SIG-M5 (cell line): ENCODE measurements at places on chromosomes 13 and 19.

DNA sequence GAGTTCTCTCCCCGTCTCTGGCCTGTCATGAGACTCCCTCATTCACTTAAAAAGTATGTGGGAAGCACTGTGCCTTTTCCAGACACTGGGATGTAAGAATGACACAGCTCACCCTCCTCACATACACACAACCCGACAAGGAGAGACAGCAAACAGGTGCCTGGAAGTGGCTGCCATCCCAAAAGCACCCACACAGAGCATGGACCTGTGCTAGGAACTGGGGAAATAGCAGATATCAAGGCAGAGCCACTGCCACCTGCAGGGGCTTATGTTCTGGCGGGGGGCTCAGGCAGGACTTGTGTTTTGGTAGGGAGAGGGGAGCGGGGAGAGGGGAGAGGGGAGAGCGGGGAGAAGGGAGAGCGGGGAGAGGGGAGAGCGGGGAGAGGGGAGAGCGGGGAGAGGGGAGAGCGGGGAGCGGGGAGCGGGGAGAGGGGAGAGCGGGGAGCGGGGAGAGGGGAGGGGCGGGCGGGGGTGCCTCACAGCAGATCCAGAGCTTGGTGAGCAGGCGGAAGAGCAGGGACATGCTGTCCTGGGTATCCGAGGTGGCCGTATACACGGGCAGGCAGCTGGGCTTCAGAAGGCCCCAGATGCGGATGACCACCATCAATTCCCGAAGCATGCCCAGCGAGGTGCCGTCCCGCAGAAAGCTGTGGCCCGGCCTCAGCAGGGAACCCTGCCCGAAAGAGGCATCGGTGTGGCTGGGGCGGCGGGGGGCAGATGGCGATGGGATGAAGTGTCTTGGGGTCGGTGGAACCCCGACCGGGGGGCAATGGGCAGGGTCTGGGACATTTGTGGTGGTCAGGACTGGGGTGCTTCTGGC, 12.2 kb downstream of the CFD start:
- no peak for DNase-seq

DNA sequence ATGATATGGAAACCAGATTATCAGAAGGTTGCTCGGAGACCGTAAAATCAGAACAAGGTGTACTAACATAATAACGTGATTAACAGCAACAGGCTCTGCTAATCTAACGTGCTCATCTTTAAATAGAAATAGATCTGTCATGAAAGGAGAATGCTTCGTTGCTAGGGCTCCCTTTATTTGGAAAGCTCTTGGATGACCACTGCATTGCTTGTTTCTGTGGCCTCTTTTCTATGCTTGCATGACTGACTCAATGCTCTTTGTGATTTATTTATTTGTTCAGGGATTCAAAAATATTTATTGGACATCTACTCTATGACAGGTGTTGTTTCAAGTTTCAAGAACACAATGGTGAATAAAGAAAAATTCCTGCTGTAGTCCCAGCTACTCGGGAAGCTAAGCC, 22.3 kb upstream of the ZDHHC20 start:
- DNase-seq: no peak

- no peak for DNase-seq
Observed at GRCh38 chr19:17075864-17076542, 426 bp downstream of the MYO9B start.

GRCh38 chr13:36385489-36385888, 39.3 kb upstream of the SPART start:
- no peak for DNase-seq

GRCh38 chr19:5590151-5590864, 22.6 kb upstream of the TINCR start:
- DNase-seq: no peak

DNA sequence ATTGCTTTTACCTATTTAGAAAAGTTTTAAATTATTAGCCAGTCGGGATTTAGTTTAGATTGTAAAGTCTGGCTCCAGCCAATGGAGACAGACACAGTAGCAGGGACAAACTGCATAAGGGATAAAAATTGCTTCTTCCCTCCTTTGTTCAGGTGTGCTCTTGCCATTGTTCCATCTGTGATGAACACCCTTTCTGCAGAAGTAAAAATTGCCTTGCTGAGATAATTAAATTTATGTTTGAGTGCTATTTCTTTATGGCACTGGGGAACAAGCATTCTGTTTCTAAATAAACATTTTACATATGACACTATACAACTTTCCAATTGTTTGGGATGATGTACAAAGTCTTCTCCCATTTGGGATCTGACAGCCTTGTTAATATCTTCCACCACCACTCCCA, 18.0 kb downstream of the OR7C2 start:
- DNase-seq: no peak

GRCh38 chr19:993361-993830, 6.8 kb upstream of the GRIN3B start:
- no peak for DNase-seq

DNA sequence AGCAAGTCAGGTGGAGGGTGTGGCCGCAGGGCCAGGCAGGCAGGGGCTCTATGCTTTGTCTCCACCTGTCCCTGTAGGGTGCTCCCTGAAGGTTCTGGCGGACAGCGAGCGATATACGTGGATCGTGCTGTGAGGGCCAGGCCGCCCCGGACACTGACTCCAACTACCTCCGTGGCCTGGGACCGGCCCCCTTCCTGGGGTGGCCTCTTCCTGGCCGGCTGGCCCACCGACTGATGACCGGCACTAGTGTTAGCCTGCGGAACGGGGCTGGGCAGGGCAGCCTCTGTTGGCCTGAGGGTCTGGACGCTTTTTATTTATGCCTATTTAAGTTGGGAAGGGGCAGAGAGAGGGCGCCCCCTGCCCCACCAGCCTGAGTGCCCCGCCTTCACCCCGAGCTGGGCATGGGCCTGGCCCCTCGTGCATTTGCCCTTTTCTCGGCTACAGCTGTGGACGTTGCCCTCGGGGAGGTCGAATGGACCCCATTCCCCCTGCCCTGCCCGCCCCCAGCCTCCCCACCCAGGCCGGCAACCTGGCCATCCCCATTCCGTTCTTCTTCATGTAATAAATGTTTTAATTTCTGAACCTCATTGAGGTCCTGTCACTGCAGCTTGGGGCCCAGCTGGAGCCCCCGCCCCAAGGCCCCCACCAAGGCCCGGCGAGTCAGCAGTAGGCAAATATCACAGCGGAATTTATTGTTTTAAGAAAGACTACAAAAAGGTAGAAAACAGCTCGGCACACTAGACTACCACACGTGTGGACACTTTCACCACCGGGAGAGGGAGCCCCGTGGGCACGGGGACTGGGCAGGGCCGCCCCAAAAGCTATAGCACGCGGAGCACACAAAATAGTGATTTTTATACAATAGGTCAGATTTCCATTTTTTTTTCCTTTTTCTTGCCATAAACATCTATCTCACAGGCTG, 8.8 kb downstream of the DCAF15 start:
- no peak for DNase-seq

GRCh38 chr19:10033614-10034013, 20.3 kb downstream of the RDH8 start:
- DNase-seq: no peak

DNA sequence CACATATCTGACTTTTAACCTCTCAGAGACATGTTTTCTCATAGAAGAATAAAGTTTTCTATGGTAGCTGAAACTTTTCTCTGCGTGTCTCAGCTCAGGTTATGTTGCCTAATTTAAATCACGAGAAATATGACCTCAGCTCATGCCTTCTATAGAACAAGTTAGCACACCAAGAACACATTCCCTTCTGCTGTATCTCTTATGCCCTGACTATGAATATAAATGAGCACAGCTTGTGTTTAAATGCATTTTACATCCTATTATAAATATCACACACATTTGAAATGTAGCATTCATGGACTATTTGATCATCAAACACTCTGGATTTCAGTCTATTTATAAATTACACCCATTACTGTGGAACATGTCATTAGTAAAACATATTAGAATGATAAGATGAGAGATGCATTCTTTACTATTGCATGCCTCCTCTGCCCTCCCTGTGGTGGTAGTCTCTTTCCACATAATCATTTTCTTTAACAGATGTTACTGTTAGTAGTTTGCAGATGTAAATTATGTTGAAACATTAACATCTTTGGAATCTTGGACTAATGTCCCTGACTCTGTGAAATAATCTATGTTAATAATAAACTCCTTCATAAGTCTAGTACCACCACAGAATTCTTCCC, 2044.9 kb upstream of the PCDH20 start:
- no peak for DNase-seq

- DNase-seq: no peak
Observed at GRCh38 chr19:6030214-6030507, 52.2 kb upstream of the RANBP3 start.

- no peak for DNase-seq
Observed at GRCh38 chr19:23779645-23780044, 21.0 kb upstream of the ZNF681 start.

- no peak for DNase-seq
Observed at GRCh38 chr13:112783135-112783977, 93.5 kb downstream of the ATP11A start.

DNA sequence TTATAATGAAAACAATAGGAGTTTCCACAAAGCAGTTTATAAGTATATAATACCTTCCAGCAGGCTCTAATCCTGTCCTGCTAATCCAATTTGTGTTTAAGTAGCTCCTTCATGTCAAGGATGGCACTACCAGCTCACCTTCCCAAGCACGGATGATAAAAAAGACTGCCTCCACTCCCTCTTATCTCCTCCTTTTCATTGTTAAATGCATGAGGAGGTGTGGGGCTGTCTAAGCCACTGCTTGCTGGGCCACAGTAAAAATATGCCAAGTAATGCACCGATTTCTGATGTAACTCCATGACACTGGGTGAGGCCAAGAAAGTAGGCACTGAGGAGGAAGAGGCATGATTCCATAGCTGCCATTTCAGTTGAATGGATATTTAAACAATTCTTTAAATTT, 193.1 kb downstream of the ZIC5 start:
- no peak for DNase-seq

DNA sequence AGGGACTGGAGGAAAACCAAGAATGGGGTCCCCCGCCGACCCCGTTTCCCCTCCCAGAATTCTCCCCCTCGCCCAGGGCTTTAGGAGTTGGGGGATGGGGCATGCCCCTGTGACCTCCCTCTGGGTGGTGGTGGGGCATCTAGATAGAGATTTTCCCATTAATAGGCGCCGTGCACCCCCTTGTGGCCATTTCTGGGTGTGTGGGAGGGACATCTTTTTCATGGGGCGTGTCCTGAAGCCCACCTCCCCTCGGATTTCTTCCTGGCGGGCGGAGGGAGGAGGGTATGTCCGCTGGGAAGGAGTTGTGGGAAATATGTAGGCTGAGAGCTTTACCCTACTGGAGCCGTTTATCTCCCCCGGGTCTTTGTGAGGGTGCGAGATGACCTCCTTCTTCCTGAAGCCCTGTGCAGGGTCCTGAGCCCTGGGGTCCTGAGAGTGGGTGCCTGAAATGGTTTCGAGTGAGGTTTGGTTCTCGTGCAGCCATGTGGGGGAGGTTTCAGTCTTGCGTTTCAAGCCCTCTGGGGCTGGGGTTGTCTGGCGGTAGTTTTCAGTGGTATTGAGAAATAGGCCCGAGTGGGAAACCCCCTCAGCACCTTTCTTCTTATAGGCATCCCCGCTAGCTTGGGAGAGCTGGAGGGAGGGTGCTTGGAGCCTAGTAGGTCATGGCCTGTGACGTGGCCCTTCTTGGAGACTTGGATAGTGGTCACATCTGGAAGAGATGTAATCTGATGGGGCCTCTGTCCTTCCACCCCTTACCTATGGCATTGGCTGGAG, 1.0 kb downstream of the PRMT1 start:
- DNase-seq: no peak

GRCh38 chr13:48954081-48954480, 21.6 kb upstream of the FNDC3A start:
- DNase-seq: no peak

GRCh38 chr19:15562861-15563260, 52.2 kb upstream of the CYP4F8 start:
- no peak for DNase-seq
